Stimulated activated CD8-positive, alpha-beta memory T cell treated with anti-CD3 and anti-CD28 coated beads, Interleukin-4, amount 100 ng/mL, for 1 hour (primary cell): ENCODE measurements at places on chromosomes 1 and 21.

DNA sequence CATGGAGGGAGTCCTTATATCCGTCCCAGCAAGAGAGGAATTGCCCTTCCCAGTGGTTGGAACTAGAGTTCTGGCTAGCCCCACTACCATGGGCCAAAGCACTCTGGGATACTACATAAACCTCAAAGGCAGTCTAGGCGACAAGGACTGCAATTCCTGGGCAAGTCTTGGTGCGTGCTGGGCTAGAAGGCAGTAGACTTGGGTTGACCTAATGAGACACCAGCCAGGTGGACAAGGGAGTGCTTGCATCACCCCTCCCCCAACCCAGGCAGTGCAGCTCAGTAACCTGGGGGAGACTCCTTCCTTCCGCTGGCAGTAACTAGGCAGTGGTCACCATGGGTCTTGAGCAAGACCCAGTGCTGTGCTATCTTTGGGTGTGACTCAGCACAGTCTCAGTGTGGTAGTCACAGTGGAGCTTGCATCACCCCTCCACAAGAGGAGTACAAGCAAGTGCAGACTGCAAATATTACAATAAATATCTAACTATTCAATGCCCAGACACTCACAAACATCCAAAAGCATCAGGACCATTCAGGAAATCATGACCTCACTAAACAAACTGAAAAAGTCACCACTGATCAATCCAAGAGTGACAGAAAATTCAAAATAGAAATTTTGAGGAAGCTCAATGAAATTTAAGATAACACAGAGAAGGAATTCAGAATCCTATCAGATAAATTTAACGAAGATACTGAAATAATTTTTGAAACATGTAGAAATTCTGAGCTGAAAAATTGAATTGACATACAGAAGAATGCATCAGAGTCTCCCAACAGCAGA lies 84.7 kb upstream of the LYPLAL1 start:
- no peak for DNase-seq

GRCh38 chr1:201949491-201949890 lies 3.1 kb upstream of the LMOD1 start:
- no peak for DNase-seq

GRCh38 chr21:18356801-18357200 lies 46.8 kb downstream of the TMPRSS15 start:
- DNase-seq = no peak

DNA sequence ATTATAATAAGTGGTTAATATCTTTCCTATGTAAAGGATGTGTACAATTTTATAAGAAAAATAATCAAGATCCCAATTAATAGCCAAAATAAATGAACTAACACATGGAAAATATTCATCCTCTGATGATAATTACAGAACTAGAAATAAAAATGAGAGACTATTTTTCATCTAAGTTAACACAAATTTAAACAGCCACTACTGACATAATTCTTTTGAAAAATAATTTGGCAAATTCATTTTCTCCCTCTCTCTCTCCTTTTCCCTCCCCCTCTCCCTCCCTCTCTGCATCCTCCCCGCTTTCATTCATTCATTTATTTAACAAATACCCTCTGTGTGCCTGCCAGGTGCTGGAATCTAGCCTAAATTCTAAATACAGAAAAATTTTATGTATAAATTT lies 10.3 kb upstream of the SFPQ start:
- no peak for DNase-seq

- DNase-seq = no peak
Observed at GRCh38 chr1:162179121-162179520, 109.6 kb downstream of the NOS1AP start.

- peak; percentile 37 for DNase-seq
Observed at GRCh38 chr1:211579440-211580302, 710 bp upstream of the SLC30A1 start.
